ENCODE measurements at places on chromosomes 1 and 21.

GRCh38 chr1:77039739-77040138, 172.5 kb downstream of the ST6GALNAC5 start:
- DNase-seq, result no peak

GRCh38 chr21:43940329-43941050, 71.6 kb upstream of the TRAPPC10 start:
- no peak for DNase-seq

DNA sequence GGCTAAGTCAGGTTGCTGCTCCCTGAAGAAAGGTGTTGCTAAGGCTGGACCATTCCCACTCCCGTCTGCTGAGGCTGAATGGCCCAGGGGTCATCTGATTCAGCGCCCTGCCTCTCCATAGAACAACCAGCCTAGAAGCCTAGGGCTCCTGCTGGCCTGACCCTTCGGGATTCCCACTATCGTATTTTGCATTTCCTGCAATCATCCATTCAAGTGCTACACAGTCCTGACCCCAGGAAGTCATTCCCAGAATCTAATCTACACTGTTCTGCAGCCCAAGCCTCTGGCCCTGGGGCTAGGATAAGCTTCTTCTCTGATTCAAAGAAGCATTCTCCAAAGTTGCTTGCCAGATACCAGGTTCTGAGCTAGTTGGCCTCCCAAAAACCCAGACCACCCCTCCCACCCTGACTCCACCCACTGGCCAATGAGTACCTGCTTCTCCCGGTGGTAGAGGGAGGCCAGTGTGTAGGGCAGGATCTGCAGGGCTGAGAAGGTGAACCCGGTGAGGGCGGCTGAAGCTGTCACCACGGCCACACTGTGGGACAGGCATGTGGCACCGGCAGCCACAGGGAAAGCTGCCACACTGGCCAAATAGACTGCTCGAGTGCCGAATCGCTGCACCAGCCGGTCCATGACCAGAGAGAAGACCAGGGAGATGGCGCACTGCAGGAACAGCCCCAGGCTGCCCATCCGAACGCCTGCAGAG, 18.7 kb downstream of the SLC45A3 start:
- no peak for DNase-seq

GRCh38 chr21:19993268-19993667, 1004.9 kb upstream of the NCAM2 start:
- DNase-seq, result no peak

DNA sequence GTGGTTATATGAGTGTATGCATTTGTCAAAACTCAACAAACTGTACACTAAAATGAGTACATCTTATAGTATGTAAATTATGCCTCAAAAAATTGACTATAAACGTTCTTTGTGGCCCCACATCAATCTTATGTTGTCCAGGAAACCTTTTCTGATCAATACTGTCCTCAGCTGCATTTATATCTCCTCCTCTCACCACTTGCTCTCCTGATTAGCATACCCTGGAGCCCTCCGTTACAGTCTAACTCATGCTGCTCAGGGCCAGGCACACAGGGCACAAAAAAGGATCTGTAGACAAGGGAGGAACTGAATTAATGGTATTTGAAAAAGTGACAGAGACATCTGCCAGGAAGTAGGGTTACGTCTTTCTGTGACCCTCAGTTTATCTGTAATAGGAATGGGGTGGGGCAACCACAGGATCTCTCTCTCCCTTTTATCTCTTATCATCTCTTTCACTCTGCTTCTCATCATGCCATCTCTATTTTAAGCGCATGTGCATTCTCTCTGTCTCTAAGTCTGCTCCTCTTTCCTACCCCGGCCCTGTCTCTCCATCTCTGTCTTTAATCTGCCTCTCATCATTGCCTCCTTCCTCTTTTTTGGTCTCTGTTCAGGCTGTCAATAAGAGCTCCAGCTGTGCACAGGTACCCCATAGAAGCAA, 7.0 kb upstream of the TAL1 start:
- DNase-seq, result no peak

DNA sequence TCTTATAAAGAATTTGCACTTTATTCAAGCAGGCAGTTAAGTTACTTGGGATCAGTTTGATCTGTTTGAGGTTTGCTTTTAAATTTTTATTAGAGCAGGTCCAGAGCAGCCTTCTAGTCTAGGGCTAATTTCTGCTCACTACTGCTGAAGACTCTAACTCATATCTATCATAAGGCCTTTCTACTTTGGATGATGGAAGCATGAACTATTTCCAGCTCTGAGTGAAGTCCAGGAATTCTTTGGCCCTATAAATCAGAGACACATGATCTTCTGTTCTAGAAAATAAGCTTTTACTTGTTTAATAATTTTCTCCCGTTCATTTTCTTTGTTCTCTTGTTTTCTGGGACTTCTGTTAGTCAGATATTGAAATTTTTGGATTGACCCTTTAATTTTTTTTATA, 14.7 kb downstream of the NIBAN1 start:
- no peak for DNase-seq

DNA sequence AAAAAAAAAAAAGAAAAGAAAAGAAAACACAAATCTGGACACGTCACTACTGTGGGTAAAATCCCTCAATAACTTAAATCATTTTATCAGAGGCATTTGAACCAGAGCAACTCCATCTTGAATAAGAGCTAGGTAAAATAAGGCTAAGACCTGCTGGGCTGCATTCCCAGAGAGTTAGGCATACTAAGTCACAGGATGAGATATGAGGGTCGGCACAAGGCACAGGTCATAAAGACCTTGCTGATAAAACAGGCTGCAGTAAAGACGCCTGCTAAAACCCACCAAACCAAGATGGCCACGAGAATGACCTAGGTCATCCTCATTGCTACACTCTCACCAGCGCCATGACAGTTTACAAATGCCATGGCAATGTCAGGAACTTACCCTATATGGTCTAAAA, 43.6 kb upstream of the MTF1 start:
- no peak for DNase-seq

- DNase-seq, result no peak
Observed at GRCh38 chr21:35437941-35438340, 388.8 kb upstream of the RUNX1 start.

GRCh38 chr1:177948336-177948972, 21.4 kb downstream of the SEC16B start:
- DNase-seq, result peak; percentile 46

- DNase-seq, result no peak
Observed at GRCh38 chr1:231183639-231184590, 22.1 kb downstream of the TRIM67 start.

DNA sequence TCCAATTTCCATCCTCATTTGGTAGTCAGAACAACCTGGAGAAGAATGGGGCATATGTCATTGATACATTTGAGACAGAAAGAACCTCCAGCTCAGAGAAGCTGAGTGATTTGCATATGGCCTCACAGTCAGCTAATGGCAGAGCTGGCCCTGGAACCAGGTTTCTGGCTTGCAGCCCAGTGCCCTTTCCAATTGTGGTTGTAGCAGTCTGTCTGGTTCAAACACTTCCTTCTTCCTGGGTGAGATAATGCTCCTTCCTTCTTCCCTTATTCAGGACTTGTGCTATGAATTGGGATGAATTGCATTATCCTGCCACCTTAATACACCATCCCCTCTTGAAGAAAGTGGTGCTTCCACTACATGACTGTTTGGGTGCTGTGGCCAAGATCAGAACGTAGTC, 24.2 kb downstream of the SLC5A9 start:
- peak; percentile 89 for DNase-seq

DNA sequence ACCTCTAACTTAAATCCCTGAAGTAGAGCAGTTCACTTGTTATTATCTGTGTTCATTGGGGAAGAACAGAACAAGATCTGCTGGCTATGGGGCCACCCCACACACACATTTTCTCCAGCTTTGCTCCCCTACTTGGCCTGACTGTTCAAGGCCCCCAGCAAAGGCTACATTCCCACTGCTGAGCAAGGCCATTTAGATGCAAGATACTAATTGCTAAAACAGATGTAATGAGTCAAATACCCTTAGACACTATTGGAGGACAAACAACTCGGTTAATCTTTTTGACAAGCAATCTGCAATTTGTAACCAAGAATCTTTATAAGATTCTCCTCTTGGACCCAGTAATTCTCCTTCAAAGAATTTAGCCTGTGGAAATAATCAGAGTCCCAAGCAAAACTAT, 67.7 kb downstream of the NAV1 start:
- DNase-seq, result no peak

DNA sequence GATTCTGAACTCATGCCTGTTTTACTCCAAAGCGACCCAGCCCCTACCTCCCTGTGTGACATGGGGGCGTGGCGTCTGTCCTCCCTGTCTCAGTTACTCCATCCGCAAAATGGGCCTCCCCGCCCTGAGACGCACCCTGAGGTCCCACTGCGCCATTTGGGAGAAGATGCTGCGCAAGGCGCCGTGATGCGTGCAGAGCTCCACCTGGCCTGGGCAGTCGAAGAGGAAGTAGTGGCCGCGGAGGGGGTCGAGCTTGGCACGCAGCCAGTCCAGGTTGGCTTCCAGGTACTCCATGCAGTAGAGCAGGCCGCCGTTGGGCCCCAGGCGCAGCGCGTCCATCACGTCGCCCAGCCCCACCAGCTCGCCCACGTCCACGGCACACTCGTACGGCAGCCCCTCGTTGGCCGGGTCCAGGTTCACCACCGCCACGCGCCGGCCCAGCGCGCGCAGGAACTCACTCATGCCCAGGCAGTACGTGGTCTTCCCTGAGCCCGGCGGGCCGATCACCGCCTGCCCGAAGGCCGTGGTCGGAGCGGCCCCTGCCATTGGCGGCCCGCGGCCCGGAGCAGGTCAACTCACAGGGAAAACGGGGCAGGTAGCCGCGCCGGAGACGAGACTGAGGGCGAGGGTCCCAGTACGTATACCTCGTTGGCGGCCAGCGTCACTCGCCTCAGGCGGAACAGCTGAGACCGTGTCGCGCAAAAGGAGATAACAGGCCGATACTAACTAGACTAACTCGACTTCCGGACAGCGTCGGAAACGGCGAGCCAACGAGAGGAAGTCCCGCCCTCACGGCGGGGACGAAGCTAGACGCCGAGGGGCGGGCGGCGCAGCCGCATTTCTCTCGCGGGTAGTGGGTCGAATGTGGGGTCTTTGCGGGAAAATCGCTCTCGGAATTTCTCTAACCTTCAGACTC, at the start of gene GPN2:
Gene GPN2 (minus strand): TSS at position 733 of the 916 bp plus-strand sequence. CDS start 187 bp downstream, at position 546.
- peak; percentile 32 for DNase-seq

GRCh38 chr1:248858096-248858890, 592 bp downstream of the ZNF692 start:
- peak; percentile 86 for DNase-seq

- no peak for DNase-seq
Observed at GRCh38 chr1:10728595-10729410, 67.6 kb downstream of the CASZ1 start.

DNA sequence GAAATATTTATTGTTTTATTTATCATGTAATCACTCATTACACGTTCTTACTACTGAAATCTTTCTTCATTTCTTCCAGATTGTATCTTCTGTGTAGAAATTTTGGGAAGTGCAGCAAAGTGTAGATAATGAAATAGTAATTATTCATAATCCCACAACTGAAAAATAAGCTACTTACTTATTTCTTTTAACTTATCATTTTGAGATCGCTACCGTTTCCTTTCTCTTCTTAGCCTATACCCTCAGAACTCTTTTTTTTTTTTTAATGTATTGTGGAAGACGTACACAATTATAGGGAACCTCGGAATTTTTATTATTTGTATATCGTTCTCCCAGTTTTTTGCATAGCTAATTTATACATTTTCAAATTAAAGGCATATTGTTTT, 518 bp upstream of the FH start:
- no peak for DNase-seq

- DNase-seq, result no peak
Observed at GRCh38 chr1:54292002-54292911, 92.3 kb downstream of the MRPL37 start.

All from LNCaP clone FGC (cell line).